ENCODE measurements at places on chromosomes 3 and 15. TPM values are rescaled to one million over a fixed set of nuclear protein-coding genes. Genes with fewer than 3 reads are reported as not detected.

MORC1 gene
- total RNA-seq = not detected

GOLGA8T gene
- total RNA-seq = not detected

PAK6 gene
- 0.30 TPM for total RNA-seq

CHRM5 gene
- total RNA-seq = not detected

FGF12 gene
- total RNA-seq = not detected

PIERCE2 gene
- 0.34 TPM for total RNA-seq

RFTN1 gene
- total RNA-seq = 113 TPM

MME gene
- 0.23 TPM for total RNA-seq

DAZL gene
- total RNA-seq = not detected

ZNF717 gene
- total RNA-seq = 14.4 TPM

GRCh38 chr15:89068325-89068784, 19.9 kb upstream of the ABHD2 start:
- peak; percentile 70 for DNase-seq
- peaks cover 5% of the 10 kb centered on the region for H3K36me3 ChIP-seq
- H3K27ac ChIP-seq = peak overlapping the region; percentile 31
- peaks cover 13% of the 10 kb centered on the region for H3K4me1 ChIP-seq
- no peaks in the 10 kb centered on the region for H3K27me3 ChIP-seq
- H3K4me3 ChIP-seq = no peak overlapping the region

GRCh38 chr15:37057831-37058230, 42.5 kb downstream of the MEIS2 start:
- H3K4me3 ChIP-seq = no peak overlapping the region
- H3K36me3 ChIP-seq = no peaks in the 10 kb centered on the region
- H3K27me3 ChIP-seq = peaks cover 6% of the 10 kb centered on the region
- no peak for DNase-seq
- H3K27ac ChIP-seq = no peak overlapping the region

DNA sequence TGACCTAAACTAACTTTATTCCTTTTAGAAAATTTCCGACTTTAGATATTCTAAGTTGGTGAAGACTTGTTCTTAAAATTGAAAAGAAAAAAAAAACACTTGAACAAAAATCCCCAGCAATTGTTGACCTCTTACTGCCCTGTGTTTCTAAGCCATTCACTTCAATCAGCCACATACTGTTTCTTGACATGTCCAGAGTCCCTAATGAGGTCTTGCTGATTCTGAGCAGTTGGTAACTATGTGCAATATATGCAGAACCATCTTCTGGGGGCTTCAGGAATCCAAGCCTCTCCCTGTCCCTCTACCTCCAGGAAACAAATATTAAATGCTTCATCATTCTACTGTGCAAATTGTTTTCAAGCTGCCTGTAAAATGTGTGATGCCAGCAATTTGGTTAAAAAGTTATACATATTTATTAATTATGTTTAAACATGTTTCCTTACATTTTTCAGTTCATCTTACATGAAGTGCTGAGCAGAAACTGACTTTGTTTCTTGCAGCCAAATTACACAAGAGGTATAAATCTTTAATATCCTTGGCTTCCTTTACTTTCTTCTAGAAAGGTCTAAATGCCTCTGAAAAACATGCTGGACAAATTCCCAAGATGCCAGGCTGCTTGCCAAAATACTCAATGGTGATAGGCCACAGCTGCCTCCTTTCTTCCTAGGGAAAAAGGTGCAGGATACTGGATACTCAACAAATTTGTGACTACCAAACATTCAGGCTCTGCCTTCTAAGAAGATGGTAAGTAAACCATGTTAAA, 19.8 kb upstream of the GYG1 start:
- no peaks in the 10 kb centered on the region for H3K4me1 ChIP-seq
- no peaks in the 10 kb centered on the region for H3K36me3 ChIP-seq
- H3K27me3 ChIP-seq = no peaks in the 10 kb centered on the region
- no peak for DNase-seq

- no peak overlapping the region for H3K4me3 ChIP-seq
- H3K27me3 ChIP-seq = no peaks in the 10 kb centered on the region
- H3K27ac ChIP-seq = peak overlapping the region; percentile 34
Measured at GRCh38 chr3:127574880-127575878, 15.4 kb downstream of the TPRA1 start.

GRCh38 chr3:128083396-128083795, 31.2 kb downstream of the SEC61A1 start:
- no peak overlapping the region for H3K4me3 ChIP-seq
- no peaks in the 10 kb centered on the region for H3K27me3 ChIP-seq
- H3K27ac ChIP-seq = no peak overlapping the region
- DNase-seq = no peak

DNA sequence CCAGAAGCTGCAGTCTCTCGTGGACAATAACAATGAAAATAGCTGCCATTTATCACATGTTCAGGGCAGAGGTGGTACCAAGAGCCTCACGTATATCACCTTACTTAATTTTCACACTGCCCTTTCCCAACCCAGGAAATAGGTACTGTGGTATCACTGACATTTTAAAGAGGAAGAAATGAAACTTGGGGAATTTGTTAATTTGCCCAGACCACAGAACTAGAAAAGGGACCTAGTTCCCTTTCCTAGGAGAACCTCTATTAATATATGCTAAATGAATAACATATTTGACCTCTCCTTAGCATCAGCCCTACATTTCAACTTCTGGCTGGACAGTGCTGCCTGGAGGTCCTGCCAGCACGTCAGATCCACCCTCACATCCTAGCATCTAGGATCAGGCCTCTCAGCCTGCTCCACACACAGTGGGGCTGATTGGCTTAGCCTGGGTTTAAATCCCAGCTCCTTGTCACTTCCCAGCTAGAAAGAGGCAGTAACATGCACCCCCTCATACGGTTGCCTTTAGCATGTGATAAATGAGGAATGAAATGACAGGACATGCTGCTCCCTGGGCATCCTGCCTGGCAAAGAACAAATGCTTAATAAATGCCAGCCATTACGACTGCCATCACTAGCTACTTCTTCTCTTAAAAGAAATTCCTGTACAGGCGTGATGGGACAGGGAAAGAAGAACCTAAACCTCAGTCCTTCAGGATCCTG, 95.1 kb upstream of the TNFAIP8L3 start:
- H3K4me3 ChIP-seq = no peak overlapping the region
- DNase-seq = no peak
- no peaks in the 10 kb centered on the region for H3K36me3 ChIP-seq
- H3K27ac ChIP-seq = no peak overlapping the region
- H3K4me1 ChIP-seq = no peaks in the 10 kb centered on the region

DNA sequence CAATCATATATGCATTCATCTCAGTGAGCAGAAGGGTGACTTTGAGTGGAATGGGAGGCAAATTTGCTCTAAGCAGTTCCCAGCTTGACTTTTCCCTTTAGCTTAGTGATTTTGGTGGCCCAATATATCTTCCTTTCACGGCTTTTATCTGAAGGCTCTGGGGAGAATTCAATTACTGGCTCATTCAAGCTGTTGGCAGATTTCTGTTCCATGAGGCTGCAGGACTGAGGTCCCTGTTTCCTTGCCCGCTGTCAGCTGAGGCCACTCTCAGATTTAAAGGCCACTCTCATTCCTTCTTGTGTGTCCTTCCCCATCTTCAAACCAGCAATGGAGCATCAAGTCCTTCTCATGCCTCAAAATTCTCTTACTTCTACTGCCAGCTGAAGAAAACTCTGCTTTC, 170.4 kb upstream of the ATP10A start:
- H3K4me1 ChIP-seq = no peaks in the 10 kb centered on the region
- H3K27me3 ChIP-seq = peaks cover 15% of the 10 kb centered on the region

DNA sequence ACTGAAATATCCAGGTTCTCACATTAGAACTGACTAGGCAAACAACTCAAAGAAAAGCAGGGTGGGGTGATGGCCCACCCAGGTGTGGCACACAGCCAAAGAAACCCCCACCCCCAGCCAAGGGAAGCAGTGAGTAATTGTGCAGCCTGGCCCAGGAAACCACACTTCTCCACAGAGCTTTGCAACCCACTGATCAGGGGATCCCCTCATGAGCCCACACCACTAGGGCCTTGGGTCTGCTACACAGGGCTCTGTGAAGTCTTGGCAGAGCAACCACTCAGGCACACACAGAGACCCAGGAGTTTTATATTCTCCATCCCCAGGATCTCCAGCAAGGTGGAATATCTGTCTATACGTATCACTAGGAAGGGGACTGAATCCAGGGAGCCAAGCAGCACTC, 22.2 kb upstream of the TRIM42 start:
- H3K4me3 ChIP-seq = no peak overlapping the region
- no peaks in the 10 kb centered on the region for H3K36me3 ChIP-seq
- peaks cover 1% of the 10 kb centered on the region for H3K27me3 ChIP-seq
- DNase-seq = no peak
- H3K4me1 ChIP-seq = no peaks in the 10 kb centered on the region

- no peak for DNase-seq
- no peak overlapping the region for H3K27ac ChIP-seq
- H3K36me3 ChIP-seq = no peaks in the 10 kb centered on the region
- peaks cover 6% of the 10 kb centered on the region for H3K4me1 ChIP-seq
- H3K4me3 ChIP-seq = no peak overlapping the region
Measured at GRCh38 chr3:112627419-112627818, 13.5 kb downstream of the CCDC80 start.

- DNase-seq = no peak
- no peaks in the 10 kb centered on the region for H3K4me1 ChIP-seq
- H3K27me3 ChIP-seq = peaks cover 6% of the 10 kb centered on the region
Measured at GRCh38 chr3:75224412-75224811, 439.7 kb upstream of the FRG2C start.

DNA sequence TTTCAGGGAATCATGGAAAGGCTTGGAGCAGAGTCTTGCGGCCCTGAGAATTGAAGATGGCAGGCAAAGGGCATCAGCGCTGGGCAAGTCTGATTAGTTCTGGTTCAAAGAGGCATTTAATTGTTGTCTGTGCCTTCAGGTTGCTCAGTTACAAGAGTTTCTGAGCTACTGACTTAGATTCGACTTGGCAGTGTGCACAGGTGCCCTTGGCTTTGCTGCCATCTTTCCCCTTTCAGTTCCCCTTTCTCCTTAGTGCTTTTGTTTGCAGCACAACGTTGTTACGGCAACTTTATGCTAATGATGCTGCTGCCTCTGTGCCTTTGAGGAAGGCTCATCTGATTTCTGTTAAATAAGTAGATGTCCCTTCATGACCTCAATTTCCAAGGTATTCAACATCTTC, 12.5 kb downstream of the P2RY14 start:
- H3K4me3 ChIP-seq = no peak overlapping the region
- no peaks in the 10 kb centered on the region for H3K36me3 ChIP-seq
- no peak overlapping the region for H3K27ac ChIP-seq
- H3K4me1 ChIP-seq = peaks cover 11% of the 10 kb centered on the region

DNA sequence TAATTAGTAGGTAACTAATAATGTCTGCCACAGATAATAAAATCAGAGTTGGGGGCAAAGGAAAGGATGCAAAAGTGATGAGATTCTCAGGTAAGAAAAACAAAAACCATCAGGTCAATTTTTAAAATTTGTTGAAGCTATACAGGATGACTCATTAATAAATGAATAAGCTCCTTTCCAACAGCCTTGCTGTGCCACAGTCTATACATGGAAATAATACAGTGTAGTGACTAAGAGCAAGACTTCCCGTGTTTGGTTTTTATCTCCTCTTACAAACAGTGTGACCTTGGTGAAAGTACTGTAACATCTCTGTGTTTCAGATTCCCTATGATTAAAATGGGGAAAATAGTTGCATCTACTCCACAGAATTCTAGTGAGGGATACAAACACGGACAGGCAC, 331.6 kb downstream of the PYDC2 start:
- DNase-seq = no peak
- H3K4me1 ChIP-seq = no peaks in the 10 kb centered on the region
- H3K27me3 ChIP-seq = no peaks in the 10 kb centered on the region
- no peaks in the 10 kb centered on the region for H3K36me3 ChIP-seq
- H3K27ac ChIP-seq = no peak overlapping the region
- H3K4me3 ChIP-seq = no peak overlapping the region

GRCh38 chr3:28978092-28978491, 302.8 kb upstream of the RBMS3 start:
- no peak for DNase-seq
- H3K27me3 ChIP-seq = peaks cover 2% of the 10 kb centered on the region
- H3K4me3 ChIP-seq = no peak overlapping the region

- no peak overlapping the region for H3K4me3 ChIP-seq
- H3K4me1 ChIP-seq = no peaks in the 10 kb centered on the region
- no peak overlapping the region for H3K27ac ChIP-seq
- H3K27me3 ChIP-seq = no peaks in the 10 kb centered on the region
- DNase-seq = no peak
Measured at GRCh38 chr3:191624299-191624698, 163.3 kb downstream of the PYDC2 start.

- no peak for DNase-seq
- peaks cover 22% of the 10 kb centered on the region for H3K4me1 ChIP-seq
- H3K27ac ChIP-seq = no peak overlapping the region
- no peaks in the 10 kb centered on the region for H3K27me3 ChIP-seq
- H3K36me3 ChIP-seq = peaks cover 6% of the 10 kb centered on the region
Measured at GRCh38 chr3:171321559-171322360, 138.4 kb downstream of the TNIK start.

DNA sequence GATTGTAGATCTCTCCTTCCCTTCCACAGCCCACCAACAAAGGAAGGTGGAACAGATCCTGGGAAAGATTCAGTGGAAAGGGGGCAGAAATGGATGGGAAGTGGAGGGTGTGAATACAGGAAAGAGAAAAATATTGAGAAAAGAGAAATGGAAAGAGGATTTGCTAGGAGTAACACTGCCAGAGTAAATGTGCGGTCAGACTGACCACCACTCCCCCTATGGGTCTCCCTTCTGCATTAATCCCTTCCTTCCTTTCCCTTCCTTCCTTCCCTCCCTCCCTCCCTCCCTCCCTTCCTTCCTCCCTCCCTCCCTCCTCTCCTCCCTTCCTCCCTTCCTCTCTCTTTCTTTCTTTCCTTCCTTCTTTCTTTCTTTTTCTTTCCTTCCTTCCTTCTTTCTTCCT, 12.0 kb upstream of the COMMD2 start:
- H3K36me3 ChIP-seq = no peaks in the 10 kb centered on the region
- no peak overlapping the region for H3K4me3 ChIP-seq
- no peak overlapping the region for H3K27ac ChIP-seq
- no peaks in the 10 kb centered on the region for H3K4me1 ChIP-seq
- peaks cover 27% of the 10 kb centered on the region for H3K27me3 ChIP-seq

DNA sequence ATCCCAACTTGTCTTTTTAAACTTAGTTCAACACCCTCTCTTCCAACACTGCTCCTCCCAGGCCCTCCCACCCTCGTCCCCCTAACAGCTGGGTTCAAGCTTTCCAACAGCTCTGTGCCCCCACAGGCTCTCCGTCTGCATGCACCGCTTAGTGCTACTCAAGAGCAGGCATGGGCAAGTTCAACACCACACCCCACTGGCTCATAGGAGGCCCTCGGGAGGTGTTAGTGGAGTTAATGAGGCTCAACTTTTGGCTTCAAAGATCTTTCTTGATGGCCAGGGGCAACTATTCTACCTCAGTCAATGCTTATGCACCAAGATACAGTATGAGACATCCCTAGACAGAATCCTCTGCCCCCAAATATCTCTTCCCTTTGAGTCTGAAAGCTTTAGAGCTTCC, 114.4 kb downstream of the ANP32A start:
- H3K27me3 ChIP-seq = no peaks in the 10 kb centered on the region
- H3K27ac ChIP-seq = no peak overlapping the region
- H3K4me3 ChIP-seq = no peak overlapping the region
- no peaks in the 10 kb centered on the region for H3K36me3 ChIP-seq
- no peak for DNase-seq
- no peaks in the 10 kb centered on the region for H3K4me1 ChIP-seq

GRCh38 chr3:114212646-114213045, 24.7 kb downstream of the ZNF80 start:
- H3K36me3 ChIP-seq = peaks cover 6% of the 10 kb centered on the region
- H3K27me3 ChIP-seq = no peaks in the 10 kb centered on the region
- DNase-seq = no peak
- no peak overlapping the region for H3K4me3 ChIP-seq
- H3K4me1 ChIP-seq = peaks cover 6% of the 10 kb centered on the region
- H3K27ac ChIP-seq = no peak overlapping the region

GRCh38 chr15:29131840-29132420, 137.7 kb downstream of the NSMCE3 start:
- H3K4me1 ChIP-seq = peaks cover 2% of the 10 kb centered on the region
- H3K36me3 ChIP-seq = no peaks in the 10 kb centered on the region
- DNase-seq = peak; percentile 4
- no peak overlapping the region for H3K27ac ChIP-seq
